ENCODE measurements at places on chromosomes 4 and X.

- no peak for DNase-seq
Observed at GRCh38 chr4:101393256-101393655, 45.9 kb upstream of the PPP3CA start.

- no peak for DNase-seq
Observed at GRCh38 chr4:186726426-186727168, 2.9 kb upstream of the FAT1 start.

DNA sequence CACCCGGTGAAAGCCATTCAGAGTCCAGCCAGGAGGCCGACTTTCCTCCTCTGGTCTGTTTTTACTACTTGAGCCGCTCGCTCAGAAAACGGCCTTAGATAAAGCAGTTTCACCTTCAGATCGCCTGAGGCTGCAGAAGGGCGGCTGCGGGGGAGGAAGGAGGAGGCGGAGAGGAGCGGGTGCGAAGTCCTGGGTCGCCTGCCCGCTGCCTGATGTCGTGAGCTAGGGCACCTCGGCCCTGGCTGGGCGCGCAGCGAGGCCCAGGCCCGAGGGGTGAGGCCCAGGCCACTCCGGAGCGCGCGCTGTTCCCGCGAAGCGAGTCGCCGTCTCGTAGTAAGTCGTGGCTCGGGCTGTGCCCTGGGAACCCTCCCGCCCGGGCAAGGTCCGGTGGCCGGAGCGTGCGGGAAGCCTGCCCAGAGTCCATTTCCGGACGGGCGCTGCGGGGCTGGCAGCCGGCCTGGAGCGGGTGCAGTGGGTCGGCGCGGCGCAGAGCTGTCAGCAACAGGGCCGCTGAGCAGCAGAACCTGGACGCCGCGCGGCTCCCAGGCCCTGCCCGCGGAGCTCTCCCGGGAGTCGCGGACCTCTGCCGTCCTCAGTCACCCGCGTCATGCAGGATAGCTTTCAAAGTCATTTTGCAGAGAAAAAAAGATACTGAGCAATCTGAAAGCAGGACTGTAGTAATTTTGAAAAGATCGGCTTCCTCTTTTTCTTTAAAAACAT lies 18.6 kb downstream of the TRIM2 start:
- DNase-seq, result no peak

GRCh38 chr4:137535718-137536117 lies 3.4 kb upstream of the PCDH18 start:
- no peak for DNase-seq

GRCh38 chrX:143139681-143140080 lies 114.0 kb downstream of the SPANXN4 start:
- DNase-seq, result no peak

DNA sequence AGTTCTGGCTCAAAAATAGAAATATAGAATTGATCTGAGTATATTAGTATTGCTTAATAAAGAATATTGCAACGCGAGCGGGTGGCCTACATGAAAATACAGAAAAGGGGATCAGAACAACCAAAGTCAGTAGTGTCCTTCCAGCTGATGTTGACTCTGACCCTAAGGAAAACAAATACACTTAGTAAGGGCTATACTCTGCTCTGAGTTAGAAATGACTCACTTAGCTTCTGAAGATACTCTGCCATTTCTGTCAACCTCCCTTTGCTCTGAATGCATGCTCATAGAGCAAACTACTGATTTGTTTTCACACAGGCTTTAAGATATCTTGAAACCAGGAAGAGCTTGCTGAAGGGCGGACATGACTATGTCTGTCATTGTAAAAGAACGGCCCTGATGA lies 22.6 kb upstream of the NMU start:
- no peak for DNase-seq

GRCh38 chrX:10208281-10208856 lies 51.6 kb downstream of the CLCN4 start:
- DNase-seq, result no peak

DNA sequence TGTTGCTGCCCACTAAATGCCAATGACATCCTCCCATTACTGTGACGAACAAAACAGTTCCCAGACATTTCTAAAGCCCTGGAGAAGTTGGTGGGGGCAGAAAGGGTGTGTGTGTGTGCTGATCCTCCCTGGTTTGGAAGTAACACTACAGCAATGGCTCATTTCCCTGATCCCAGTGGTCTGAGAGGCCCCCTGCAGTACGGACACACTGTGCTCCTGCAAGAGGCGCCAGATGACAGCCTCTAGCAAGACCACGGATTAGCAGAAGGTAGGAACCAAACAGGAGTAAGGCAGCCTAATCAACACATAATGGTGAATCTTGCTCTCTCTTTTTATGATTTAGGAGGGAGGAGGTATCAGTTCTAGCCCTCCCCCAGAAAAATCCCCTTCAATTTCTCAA lies 49.6 kb downstream of the CHRDL1 start:
- DNase-seq, result no peak

GRCh38 chrX:26851981-26852380 lies 611.2 kb downstream of the PPP4R3C start:
- DNase-seq, result no peak

- DNase-seq, result peak; percentile 4
Observed at GRCh38 chr4:25792200-25792791, 70.5 kb downstream of the SEL1L3 start.

DNA sequence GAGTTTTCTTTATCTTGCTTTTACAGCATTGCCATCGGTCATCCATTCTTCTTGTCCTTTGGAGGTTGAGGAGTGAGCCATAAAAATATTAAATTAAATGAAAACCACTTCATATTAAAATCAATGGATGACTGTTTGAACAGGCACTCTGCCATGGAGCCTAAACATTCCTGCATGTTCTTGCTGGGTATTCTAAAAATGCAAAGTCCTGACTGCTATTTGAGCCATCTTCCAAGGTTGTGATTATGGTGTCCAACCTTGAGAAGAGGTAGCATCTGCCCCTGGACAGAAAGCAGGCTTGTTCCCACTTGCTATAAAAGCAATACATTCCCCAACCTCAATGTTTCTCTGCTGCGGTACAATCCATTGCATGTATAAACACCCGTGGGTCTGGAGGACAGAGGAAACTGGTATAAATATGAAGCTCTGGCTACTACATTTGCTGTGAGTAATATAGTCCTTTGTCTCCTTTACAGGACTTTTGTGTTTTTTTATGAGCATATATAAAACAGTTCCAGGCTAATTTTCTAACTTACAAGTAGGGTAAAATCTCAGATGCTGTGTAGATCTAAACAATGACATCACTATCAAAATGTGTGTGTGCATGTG lies 70.9 kb upstream of the FAT4 start:
- no peak for DNase-seq

GRCh38 chr4:178632415-178632814 lies 1190.2 kb upstream of the AGA start:
- no peak for DNase-seq

DNA sequence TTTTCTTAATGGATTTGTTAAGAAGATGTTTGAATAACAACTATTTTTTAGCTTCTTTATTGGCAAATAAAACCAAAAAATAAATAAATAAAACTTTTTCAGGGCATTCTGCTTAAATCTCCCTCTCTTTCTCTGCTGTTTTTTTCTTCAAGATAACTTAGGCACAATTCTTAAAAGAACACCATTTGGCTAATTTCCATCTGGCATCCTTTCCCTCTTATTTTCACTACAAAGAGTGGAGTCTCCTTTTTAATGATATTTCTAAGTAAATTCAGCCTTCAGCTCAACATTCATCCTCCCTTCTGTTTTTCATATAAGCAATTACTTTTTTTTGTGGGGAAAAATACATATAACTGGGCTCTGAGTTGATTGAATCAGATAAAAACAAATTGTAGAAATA lies 88.1 kb downstream of the PCDH7 start:
- no peak for DNase-seq

- DNase-seq, result no peak
Observed at GRCh38 chr4:145502809-145503208, 21.2 kb downstream of the SMAD1 start.

GRCh38 chr4:136314686-136315085 lies 1217.6 kb downstream of the PCDH18 start:
- DNase-seq, result no peak

GRCh38 chr4:182206916-182207315 lies 36.3 kb upstream of the TENM3 start:
- DNase-seq, result no peak

GRCh38 chrX:37638047-37638446 lies 47.5 kb upstream of the XK start:
- no peak for DNase-seq

- no peak for DNase-seq
Observed at GRCh38 chr4:42074294-42074693, 78.2 kb downstream of the BEND4 start.

- peak; percentile 37 for DNase-seq
Observed at GRCh38 chr4:184409911-184410692, 64.2 kb downstream of the IRF2 start.

- no peak for DNase-seq
Observed at GRCh38 chr4:124711471-124712371, 811 bp downstream of the ANKRD50 start.

GRCh38 chr4:1029529-1029928 lies 18.1 kb downstream of the FGFRL1 start:
- DNase-seq, result no peak

GRCh38 chr4:95157596-95157995 lies 391.2 kb downstream of the UNC5C start:
- no peak for DNase-seq

GRCh38 chr4:155952501-155952901 lies 1.2 kb downstream of the CTSO start:
- DNase-seq, result no peak

DNA sequence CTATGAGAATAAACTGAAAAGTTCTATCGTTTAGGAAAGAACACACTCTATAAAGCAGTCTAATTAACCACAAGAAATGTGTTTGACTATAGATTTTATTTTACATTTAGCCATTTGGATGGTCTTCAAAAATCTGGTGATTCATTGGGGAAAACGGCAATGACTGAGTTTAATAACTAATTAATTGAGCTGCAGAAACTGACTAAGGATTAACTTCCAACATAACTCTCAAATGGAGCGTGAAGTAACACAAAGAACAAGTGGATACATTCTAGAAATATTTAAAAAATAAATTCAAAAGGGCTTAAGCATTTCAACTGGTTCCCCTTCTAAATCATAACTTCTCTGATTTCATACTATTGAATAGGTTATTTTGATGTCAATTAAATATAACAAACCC lies 1582.4 kb downstream of the PCDH18 start:
- no peak for DNase-seq

- no peak for DNase-seq
Observed at GRCh38 chr4:41325901-41326300, 69.2 kb downstream of the UCHL1 start.

- no peak for DNase-seq
Observed at GRCh38 chrX:103356858-103357257, 552 bp downstream of the TCEAL9 start.

GRCh38 chr4:125393825-125394224 lies 79.1 kb downstream of the FAT4 start:
- no peak for DNase-seq

DNA sequence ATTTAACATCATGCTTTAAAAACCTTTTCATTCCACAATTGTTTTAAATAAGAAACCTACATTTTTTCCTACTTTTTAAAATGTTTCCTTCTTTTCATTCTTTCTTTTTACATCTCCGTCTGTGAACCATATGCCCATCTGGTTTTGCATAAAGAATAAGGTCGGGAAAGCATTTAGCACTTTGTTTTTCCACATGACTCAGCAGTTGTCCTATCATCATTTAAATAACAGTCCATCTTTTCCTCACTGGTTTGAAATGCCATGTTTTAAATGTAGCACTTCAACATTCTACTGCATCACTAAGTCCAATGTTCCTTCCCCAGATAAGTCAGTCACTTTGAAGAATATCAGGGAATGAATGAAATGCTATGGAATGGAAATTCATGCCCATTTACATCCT lies 128.4 kb downstream of the SH3RF1 start:
- DNase-seq, result no peak

- DNase-seq, result no peak
Observed at GRCh38 chr4:186900984-186901383, 177.3 kb upstream of the FAT1 start.

- DNase-seq, result peak; percentile 28
Observed at GRCh38 chr4:99855678-99856077, 38.5 kb downstream of the LAMTOR3 start.

- DNase-seq, result no peak
Observed at GRCh38 chr4:105329081-105329480, 144.8 kb downstream of the PPA2 start.

GRCh38 chr4:162450531-162451035 lies 286.8 kb upstream of the FSTL5 start:
- DNase-seq, result no peak

DNA sequence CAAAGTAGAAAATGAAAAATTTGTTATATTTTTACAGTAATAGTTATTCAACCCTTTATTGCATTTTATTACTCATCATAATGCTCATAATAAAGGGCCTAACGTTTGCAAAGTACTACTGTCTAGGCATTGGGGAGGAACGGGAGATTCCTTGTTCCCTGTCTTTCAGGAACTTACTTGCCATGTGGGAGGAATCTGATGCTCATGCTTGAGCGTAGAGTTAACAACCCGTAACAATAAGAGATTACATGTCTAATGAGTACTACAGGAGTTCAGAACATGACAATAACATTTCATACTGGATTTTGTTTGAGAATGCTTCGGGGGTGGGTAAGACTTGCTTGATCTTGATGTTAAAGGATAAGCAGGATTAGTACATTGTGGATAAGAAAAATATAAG lies 2.9 kb downstream of the CCSER1 start:
- DNase-seq, result no peak

GRCh38 chr4:128868758-128869157 lies 59.3 kb downstream of the JADE1 start:
- DNase-seq, result no peak

DNA sequence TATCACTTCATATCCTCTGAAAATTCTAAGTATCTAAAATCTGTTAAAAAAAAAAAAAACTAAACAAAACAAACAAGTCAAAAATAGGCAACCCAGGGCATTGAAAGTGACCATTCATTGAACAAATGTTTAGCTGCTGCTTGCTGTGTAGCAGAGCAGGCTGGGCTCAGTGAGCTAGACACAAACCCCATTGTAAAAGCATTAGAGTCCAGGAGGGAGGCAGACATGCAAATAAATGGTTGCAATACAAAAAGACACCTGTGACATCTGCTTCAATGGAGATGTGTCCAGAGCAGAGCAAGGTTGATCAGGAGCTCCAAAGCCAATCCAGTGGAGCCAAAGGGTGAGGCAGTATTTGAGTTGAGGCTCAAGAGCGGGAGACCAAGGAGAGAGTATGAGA lies 267.3 kb upstream of the GATB start:
- DNase-seq, result no peak

- DNase-seq, result no peak
Observed at GRCh38 chrX:66016905-66017658, 22.8 kb downstream of the VSIG4 start.

- DNase-seq, result no peak
Observed at GRCh38 chr4:43782391-43782790, 666.2 kb downstream of the KCTD8 start.

DNA sequence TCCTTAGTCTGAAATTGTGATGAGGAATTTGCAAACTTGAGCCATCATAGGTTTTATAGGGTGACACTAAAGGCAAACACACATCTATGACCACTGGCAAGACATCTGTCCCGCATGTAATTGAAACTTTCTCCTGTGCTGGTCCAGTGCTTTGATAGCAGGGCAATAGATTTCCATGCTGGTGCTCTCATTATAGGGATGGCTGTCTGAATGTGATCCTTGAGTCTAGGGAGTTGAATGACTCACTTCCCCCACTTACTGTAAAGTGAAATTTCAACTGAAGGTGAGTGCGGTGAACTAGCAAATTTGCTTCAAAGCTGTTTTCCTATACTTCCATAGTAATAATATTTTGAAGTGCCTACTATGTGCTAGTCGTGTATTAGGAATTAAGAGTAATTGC lies 1630.0 kb downstream of the STIM2 start:
- no peak for DNase-seq

Data from CD4-positive, alpha-beta T cell treated with Interleukin-15 for 4 hours (primary cell).